ENCODE measurements at places on chromosomes 1 and 21. TPM values are rescaled to one million over a fixed set of nuclear protein-coding genes. Genes with fewer than 3 reads are reported as not detected.

DNA sequence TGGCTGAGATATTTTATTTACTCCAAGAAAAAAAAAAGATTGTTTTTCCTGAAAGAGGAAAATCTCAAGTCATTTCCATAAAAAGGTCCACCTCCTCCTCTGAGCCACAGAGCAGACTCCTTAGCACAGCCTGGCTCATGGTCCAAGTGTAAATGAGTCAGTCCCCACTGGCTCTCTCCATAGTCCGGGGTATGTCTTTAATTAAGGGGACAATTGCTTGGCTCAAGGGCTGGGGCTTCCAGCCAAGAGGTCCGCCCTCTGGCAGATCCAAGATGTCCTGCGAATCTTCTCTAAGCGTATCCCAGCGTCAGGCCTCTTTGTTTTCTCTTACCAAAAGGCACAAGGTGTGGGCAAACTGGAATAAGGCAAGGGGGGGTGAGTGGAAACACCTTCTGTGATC is 33.3 kb downstream of the FOXD2 start:
- DNase-seq = peak; percentile 11
- no peaks in the 10 kb centered on the region for H3K4me1 ChIP-seq
- H3K4me3 ChIP-seq = no peak overlapping the region

The GRHL3 gene
- total RNA-seq = not detected

The UQCRHL gene
- 1.3 TPM for total RNA-seq

The F5 gene
- 2.5 TPM for total RNA-seq

The NEK2 gene
- total RNA-seq = 0.11 TPM

DNA sequence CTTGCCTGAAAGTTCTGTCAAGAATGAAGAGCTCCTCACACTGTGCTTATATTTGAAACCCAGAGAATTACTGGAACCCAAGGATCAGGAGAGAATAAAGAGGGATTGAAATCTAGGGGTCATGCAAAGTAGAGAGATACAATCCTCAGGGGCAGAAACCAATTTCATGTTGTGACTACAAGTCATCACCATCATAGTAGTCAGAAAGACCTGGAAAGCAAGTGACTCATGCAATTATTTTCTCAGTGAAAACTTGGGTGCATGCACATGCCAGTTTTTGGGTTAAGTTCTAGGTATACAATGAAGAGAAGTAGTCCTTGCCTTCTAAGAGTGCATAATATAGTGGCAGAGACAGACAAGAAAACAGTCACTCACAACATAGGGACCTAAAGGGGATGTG is 210.0 kb downstream of the ZC3H11B start:
- H3K27me3 ChIP-seq = no peaks in the 10 kb centered on the region
- no peak overlapping the region for H3K4me3 ChIP-seq
- H3K36me3 ChIP-seq = no peaks in the 10 kb centered on the region
- DNase-seq = no peak

The HAO2 gene
- total RNA-seq = not detected

- no peaks in the 10 kb centered on the region for H3K4me1 ChIP-seq
- no peak overlapping the region for H3K4me3 ChIP-seq
- H3K27ac ChIP-seq = no peak overlapping the region
- H3K27me3 ChIP-seq = no peaks in the 10 kb centered on the region
Measured at GRCh38 chr21:38439957-38440356, 58.3 kb downstream of the ERG start.

- no peaks in the 10 kb centered on the region for H3K4me1 ChIP-seq
- no peak for DNase-seq
- no peaks in the 10 kb centered on the region for H3K27me3 ChIP-seq
- H3K4me3 ChIP-seq = no peak overlapping the region
Measured at GRCh38 chr21:46572850-46573249, 32.0 kb downstream of the S100B start.

- no peaks in the 10 kb centered on the region for H3K4me1 ChIP-seq
- no peak overlapping the region for H3K4me3 ChIP-seq
- no peaks in the 10 kb centered on the region for H3K27me3 ChIP-seq
- H3K27ac ChIP-seq = no peak overlapping the region
- peaks cover 5% of the 10 kb centered on the region for H3K36me3 ChIP-seq
Measured at GRCh38 chr1:29094433-29094832, 29.3 kb downstream of the TMEM200B start.

DNA sequence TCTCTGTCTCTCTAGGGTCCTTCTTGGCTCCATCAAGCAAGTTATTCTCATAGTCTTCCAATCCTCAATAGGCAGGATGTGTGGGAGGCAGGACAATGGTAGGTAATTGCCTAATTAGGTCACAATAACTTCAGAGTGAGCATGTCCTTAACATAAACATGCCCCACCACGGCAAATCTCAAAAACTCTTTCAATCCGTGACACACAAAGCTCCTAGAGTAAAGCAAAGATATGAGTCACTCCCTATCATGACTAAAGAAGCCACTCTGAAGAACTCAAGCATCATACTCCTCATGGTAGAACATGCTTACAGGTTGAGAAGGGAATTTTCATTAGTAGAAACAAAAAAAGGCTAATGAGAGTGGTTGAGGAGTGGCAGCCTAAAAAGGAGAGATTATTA is 4.9 kb downstream of the HAO2 start:
- no peak for DNase-seq
- no peak overlapping the region for H3K27ac ChIP-seq
- no peaks in the 10 kb centered on the region for H3K36me3 ChIP-seq
- H3K27me3 ChIP-seq = no peaks in the 10 kb centered on the region
- H3K4me3 ChIP-seq = no peak overlapping the region

DNA sequence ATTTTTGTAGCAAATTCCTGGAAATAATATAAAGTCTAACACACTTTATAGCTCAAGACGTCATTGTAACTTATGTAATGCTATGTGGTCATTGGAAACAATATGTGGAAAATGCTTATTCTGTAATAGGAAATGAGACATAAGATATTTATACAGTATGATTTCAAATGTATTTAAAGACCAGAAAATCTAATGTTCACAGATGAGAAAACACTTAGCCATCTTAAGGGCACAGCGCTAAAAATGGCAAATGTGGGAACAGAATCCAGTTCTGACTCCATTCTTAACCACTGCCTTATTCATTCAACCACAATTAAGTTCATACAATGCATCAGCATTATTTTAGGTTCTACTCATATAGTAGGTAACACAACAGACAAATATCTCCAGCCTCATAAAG is 12.5 kb downstream of the CSDE1 start:
- no peaks in the 10 kb centered on the region for H3K36me3 ChIP-seq
- DNase-seq = no peak
- H3K4me3 ChIP-seq = no peak overlapping the region
- H3K4me1 ChIP-seq = peaks cover 10% of the 10 kb centered on the region
- H3K27ac ChIP-seq = no peak overlapping the region
- H3K27me3 ChIP-seq = no peaks in the 10 kb centered on the region

DNA sequence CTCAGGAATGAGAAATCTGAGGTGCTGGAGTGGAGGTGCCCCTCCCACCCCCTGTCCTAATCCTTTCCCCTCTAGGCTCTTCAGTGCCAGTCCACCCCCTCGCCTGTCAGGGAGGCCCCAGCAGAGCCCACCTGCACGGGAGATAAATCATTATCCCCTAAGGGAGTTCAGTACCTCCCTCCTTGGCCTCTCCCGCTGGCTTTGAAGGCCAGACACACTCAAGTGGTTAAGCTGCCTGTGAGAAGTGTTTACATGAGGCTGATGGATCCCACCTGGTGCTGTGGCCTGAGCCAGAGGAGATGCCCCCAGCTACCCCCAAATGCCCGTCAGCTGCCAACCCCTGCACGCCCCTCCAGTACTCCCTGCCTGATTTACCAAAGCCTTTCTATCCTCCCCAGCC is 3.7 kb downstream of the RSPO1 start:
- DNase-seq = no peak
- H3K4me1 ChIP-seq = peaks cover 2% of the 10 kb centered on the region
- peaks cover 22% of the 10 kb centered on the region for H3K27me3 ChIP-seq
- no peak overlapping the region for H3K27ac ChIP-seq
- H3K4me3 ChIP-seq = no peak overlapping the region

DNA sequence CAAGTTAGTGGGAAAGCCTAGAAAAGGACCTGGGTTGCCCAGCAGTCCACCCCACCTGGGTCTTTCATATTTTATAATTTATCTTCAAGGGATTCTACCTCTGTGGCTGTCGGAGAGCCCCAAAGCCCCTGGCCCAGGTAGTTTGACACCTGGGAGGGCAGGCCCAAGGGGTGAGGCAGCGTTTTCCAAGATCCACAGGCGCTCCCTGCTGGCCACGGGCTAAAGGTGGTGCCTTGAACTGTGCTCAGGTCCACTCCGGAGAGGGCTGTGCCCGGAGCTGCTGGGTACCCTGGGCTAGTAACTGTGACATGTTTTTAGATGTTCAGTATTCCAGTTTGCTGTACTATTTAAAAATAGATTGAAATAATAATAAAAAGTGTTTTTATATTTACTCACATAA is 37.2 kb upstream of the CRNN start:
- no peak overlapping the region for H3K27ac ChIP-seq
- no peak for DNase-seq
- no peaks in the 10 kb centered on the region for H3K4me1 ChIP-seq

DNA sequence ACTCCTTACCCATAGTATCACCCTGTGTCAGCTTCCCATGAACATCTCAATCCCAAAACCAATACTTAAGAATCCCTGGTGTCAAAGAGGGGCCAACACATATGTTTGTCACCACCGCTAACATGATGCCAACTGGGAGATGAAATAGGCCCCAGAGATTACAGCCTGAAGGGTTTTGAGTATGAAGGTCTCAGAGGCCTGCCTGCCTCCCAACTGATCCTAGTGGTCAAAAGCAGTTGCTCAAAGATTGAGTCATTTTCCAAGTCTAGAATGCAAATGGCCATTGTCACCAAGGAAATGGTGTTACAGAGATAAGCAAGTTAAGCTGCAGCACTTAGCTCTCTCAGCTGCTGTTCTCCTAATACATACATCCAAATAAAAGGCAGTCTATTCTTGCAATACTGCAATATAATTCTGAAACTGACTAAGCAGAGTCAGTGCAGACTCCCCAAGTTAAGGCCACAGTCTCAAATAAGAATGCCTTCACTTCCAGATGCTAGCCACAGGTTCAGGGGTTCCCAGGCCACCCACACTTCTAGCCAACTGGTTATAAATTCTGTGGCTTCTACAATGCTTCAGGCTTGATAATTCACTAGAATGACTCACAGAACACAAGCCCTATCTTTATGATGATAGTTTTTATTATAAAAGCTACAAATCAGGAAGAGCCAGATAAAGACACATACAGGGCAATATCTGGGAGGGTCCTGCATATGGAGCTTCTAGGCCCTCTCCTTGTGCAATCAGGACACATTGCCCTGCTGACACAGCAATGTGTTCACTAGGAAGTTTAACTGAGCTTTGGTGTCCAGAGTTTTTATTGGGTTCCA is 18.7 kb downstream of the DUSP10 start:
- H3K4me3 ChIP-seq = no peak overlapping the region
- peaks cover 22% of the 10 kb centered on the region for H3K4me1 ChIP-seq
- H3K36me3 ChIP-seq = no peaks in the 10 kb centered on the region
- H3K27ac ChIP-seq = no peak overlapping the region
- DNase-seq = no peak

DNA sequence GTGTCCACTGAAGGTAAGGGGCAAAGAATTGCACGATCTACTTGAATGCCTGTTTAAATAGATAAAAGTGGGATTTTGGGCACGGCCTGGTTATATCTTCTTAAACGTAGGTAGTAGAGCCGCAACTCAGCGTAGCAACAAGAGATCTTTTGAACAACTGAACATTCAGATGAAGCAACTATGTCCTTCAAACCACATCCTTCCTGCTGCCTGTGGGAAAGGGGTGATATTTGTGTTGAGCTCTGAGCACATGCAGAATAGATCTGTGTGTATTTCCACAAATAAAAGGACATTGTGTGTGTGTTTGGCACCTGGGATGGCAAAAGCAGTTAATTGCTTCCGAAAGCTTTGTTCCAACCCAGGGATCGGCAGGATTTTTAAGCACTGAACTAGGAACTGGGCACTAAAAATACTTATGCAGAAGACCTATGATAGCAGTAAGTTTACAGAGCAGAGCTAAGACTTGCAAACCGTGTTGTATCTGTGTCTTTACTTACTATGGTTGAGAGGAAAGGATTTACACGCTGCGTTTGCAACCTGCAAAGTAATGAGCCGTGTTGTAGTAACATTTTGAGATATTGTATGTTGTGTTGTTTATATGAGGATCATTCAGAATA is 333.4 kb downstream of the CHRM3 start:
- no peaks in the 10 kb centered on the region for H3K27me3 ChIP-seq
- H3K27ac ChIP-seq = no peak overlapping the region
- no peak for DNase-seq
